Thoracic aorta (tissue), 2 donors: ENCODE measurements at places on chromosomes 1 and 21. TPM values are rescaled to one million over a fixed set of nuclear protein-coding genes. Genes with fewer than 3 reads are reported as not detected.

DNA sequence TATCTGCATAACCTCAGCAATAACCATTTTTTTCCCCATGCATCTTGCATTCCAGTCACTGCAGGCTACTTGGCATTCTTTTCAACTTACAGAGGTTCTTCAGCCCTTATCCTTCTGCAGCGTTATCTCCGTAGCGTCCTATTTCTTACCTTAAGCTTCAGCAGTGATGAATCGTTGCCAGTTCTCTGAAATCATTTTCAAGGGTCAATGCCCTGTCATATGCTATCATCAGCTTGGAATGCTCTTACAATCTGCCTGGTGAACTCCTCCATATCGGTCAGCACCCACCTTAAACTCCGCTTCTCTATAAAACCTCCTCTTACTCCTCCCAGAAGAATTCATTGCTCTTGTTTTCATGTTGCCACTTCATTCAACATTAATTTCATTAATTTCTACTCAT, 105.1 kb upstream of the DPH5 start:
- DNase-seq = no peak

DNA sequence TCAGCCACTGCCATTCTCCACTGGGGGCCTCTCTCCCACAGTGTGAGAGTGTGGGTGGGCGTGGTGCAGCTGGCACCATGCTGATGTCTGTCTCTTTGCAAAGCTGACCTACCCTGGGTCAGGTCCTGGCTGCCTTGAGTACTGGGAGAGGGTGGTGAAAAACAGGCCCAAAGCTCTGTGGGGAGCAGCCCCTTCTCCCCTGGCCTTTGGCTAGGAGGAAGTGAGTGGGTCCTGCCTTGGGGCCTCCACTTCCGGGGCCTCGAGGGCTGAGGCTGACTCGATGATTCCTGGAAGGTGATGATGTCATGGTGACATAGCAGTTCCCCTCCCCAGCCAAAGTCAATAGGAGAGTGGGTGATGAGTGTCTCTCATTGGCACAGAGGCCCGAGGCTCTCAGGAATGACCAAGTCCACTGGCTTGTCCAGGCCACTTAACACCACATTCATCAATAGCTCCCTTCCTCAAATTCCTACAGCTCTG, 53.0 kb downstream of the IER5 start:
- peak; percentile 61 for DNase-seq

- no peak for DNase-seq
These were observed 60.4 kb downstream of the ITPKB start for GRCh38 chr1:226678701-226679100.

DNA sequence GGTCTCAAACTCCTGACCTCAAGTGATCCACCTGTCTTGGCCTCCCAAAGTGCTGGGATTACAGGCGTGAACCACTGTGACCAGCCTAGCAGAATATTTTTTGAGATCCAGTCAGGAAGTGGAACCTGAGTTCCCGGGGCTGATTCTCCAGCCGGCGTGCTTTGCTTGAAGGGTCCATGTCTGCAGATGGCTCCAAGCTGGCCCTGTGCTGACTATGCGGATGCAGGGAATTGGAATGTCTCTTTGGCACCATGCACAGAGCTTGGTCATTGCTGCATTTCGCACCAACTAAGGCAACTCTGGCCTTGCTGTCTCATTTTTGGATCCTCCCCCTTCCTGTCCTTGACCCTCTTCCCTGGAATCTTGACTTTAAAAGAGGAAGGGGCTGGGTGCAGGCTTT, 28.1 kb downstream of the ARHGEF10L start:
- no peak for DNase-seq

DNA sequence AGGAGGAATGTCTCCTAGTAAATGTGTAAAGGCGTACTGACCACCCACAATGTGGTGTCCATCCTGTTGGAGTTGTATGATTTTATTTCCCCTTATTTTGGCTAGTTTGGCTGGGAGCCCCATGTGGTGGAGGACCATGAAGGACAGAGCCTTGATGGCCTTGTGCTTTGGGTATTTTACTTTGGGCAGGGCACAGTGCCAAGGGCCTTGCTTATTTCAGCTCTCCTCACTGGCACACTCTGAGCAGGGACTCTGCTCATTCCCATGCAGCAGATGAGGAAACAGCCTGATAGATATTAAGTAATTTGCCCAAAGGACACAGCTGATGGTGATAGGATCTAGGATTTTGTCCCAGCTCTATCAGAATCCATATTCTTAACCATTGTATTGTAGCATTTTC, 50.2 kb downstream of the SMYD2 start:
- DNase-seq = no peak

RAB3B gene
- not detected for total RNA-seq

TMEM82 gene
- not detected for total RNA-seq
